ENCODE measurements at places on chromosomes 16 and 17.

GRCh38 chr17:80584176-80584905 is 39.7 kb downstream of the RPTOR start:
- no peak for DNase-seq

GRCh38 chr16:54677308-54677950 is 253.2 kb upstream of the IRX5 start:
- DNase-seq, result no peak

DNA sequence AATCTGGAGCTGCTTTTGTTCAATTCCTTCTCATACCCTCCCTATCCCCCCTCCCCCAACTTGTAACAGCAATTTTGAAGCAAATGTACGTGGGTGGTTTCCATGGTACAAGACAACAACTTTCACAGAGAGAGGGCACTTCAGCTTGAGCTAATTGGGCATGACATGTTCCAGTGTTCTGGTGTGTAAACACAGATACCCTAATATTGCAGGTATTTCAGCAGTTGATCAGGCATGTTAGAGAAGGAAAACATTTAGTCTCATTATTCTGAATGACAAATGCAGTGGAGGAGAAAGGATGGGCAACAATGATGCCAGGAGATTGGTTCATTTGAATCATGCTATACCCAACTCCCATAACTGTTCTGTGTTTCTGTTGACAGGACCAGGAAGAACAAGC is 137.5 kb downstream of the TRIM37 start:
- no peak for DNase-seq

DNA sequence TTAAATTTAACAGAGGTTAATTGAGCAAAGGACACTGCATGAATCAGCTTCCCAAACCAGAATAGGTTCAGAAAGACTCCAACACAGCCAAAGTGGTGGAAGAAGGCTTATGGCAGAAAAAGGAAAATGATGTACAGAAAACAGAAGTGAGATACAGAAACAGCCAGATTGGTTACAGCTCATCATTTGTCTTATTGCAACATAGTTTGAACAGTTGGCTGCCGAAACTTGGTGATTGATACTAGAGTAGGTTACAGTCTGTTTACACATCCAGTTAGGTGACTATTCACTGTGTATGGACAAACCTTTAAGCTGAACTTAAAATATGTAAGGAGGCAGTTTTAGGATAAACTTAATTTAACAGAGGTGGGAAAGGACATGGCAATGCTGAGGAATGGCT is 18.3 kb downstream of the TMEM100 start:
- DNase-seq, result no peak

DNA sequence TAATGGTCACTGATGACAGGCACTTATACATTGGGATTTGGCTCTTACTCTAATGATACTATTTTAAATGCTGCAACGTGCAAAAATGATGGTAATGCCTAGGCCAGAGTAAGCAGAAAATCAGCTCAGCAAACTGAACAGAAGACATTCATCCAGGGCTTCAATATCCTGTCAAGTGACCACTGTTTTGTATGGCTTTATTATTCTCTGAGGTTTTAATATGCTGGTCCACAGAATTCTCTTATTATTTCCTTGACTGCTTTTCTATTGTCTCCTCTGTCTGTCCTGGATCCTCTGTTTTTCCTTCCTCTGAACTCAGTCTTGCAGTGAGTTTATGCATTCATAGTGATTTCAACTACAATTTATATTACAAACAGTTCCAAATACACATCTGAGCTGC is 90.8 kb upstream of the PMFBP1 start:
- DNase-seq, result no peak

DNA sequence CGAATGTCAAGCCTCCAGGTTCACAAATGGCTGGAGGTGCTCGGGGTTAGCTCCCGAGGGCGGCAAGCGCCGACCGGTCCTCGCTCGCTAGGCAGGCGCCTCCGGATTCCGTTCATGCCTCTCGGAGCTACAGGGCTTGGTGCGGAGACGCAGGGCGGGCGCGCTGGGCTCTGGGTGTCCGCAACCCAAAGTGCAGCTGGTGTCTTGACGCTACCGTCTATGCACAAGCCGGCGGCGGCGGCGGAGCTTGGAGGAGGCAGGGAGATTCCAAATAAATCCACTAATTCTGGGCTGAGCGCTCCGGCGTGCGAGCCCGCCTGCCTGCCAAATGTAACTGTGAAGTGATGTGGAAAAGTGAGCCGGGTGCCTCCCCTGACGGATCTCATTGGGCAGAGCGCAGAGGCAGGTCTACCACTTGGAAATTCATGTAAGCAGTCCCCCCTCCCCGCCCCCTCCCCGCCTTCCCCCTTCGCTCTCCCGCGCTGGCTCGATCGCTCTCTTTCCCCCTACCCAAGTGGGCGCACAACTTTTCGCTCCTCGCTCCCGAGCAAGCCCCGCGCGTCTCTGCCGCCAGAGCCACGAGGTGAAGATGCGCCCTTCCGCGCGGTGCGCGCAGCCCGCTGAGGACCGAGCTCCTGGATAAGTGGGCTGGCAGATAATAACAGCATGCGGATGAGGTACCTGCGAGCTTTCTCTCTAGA is at the start of gene CDH8:
CDH8 (minus strand) TSS at position 338 of the 701 bp plus-strand sequence. CDS start 15,035 bp downstream, outside the sequence.
- no peak for DNase-seq

GRCh38 chr17:51120357-51120738 is 320 bp downstream of the SPAG9 start:
- no peak for DNase-seq

DNA sequence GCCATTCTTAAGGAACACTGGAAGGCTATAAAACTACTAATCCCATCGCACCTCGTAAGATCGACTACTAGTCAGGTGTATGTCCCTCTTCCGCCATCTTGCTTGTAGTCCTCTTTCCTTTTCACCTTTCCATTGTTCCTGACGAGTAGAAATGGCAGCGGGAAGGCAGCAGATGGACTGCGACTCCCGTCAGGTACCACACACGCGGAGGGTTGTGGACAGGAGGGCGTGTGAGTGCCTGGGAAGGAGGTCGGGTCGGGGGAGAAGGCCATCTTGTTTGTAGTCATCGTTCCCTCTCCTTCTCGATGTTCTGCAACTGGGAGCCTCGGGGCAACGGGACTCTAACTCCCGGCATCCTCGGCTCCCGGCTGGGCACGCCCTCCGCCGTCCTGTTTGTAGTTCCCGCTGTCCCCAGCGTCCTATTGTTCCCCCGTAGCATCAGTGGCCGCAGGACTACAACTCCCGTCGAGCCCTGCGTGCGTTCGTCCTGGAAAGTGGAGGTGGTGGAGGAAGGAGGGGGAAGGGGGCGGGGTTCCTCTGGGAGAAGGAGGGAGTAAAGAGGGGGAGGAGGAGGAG is 324 bp upstream of the FBXL19 start:
- peak; percentile 99 for DNase-seq

DNA sequence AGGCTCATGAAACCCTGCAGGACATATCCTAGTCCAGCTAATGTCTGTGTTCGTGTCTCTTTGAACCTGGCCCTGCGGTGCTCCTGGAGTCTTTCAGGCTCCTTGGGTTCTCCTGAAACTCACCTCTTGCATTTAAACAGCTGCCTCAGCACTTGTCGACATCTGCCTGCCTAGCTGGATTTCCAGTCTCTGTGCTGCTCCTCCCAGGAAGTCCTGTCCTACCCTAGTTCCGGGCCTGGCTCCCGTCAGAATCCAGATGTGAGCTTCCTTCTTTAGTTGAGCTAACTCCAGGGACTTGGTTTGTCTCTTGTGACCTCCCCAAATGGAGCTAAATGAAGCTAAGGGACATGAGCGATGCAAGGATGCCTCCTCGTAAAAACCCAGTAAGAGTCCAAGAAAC is 155.2 kb upstream of the PIRT start:
- DNase-seq, result no peak

DNA sequence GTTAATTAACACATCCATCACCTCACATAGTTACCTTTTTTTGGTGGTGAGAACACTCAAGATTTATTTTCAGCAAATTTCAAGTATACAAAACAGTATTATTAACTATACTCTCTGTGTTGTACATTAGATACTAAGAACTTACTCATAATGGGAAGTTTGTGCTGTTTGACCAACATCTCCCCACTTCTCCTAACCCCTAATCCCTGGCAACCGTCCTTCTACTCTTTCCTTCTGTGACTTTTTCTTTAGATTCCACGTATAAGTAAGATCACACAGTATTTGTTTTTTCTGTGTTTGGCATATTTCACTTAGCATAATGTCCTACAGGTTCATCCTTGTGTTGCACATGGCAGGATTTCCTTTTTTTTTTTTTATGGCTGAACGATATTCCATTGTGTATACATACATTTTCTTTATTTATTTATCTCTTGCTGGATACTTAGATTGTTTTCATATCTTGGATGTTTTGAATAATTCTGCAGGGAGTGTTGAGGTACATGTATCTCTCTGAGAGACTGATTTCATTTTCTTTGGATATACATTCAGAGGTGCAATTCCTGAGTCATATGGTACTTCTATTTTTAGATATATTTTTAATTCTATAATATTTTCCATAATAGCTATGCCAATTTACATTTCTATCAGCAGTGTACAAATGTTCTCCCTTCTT is 19.0 kb downstream of the PPM1D start:
- no peak for DNase-seq

DNA sequence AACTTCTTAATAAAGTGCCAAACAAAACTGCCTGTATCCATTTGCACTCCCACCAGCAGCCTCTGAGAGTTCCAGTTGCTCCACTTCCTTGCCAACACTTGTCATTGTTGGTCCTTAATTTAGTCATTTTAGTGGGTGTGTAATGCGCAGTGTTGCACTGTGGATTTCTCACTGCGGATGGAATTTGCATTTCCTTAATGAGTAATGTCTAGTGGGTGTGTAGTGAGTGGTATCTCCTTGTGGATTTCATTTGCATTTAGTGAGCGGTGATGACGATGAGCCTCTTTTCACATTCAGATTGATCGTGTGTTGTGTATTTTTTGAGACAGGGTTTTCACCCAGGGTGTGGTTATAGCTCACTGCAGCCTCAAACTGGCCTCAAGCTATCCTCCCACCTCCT is 4.1 kb upstream of the MSLN start:
- no peak for DNase-seq

- DNase-seq, result peak; percentile 84
These were observed 167.5 kb downstream of the RAB11FIP4 start for GRCh38 chr17:31558748-31559583.

GRCh38 chr17:12445331-12445730 is 220.4 kb upstream of the MYOCD start:
- no peak for DNase-seq

GRCh38 chr17:5536866-5537650 is 47.3 kb downstream of the NLRP1 start:
- DNase-seq, result no peak

- no peak for DNase-seq
These were observed 7.4 kb downstream of the RNF112 start for GRCh38 chr17:19418251-19418992.

DNA sequence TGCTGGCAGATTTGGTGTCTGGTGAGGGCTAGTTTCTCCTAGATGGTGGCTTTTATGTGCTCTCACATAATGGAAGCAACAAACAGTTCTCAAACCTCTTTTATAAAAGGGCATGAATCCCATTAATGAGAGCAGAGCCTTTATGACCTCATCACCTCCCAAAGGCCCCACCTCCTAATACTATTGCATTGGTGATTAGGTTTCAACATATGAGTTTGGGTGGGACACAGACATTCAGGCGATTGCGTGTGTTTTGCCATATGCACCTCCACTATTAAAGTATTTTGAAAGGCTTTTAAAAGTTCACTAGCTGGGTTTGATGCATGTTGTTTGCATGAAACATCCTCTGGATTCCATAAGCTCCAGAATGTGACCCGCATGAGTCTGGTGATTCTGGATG is 24.4 kb upstream of the DNAJA2 start:
- no peak for DNase-seq

DNA sequence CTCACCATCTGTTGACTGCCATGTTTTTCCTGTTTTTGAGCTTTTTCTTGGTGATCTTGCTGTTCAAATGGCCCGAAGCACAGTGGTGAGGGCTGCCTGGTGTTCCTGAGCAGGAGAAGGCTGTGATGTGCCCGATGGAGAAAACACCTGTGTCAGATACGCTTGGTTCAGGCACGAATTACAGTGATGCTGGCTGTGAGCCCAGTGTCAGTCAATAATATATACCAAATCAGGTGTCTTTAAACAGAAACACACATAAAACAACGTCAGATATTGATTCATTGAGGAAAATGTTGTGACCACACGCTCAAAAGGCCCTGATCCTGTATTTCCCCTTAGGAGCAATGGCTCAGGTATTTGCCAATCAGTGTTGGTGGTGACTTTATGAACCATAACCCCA is 111.7 kb downstream of the SDR42E1 start:
- no peak for DNase-seq

GRCh38 chr16:7946142-7946541 is 613.5 kb downstream of the RBFOX1 start:
- no peak for DNase-seq

GRCh38 chr17:72922219-72922618 is 170.3 kb downstream of the SLC39A11 start:
- no peak for DNase-seq

- DNase-seq, result no peak
These were observed 5.2 kb upstream of the HP start for GRCh38 chr16:72049110-72049509.

DNA sequence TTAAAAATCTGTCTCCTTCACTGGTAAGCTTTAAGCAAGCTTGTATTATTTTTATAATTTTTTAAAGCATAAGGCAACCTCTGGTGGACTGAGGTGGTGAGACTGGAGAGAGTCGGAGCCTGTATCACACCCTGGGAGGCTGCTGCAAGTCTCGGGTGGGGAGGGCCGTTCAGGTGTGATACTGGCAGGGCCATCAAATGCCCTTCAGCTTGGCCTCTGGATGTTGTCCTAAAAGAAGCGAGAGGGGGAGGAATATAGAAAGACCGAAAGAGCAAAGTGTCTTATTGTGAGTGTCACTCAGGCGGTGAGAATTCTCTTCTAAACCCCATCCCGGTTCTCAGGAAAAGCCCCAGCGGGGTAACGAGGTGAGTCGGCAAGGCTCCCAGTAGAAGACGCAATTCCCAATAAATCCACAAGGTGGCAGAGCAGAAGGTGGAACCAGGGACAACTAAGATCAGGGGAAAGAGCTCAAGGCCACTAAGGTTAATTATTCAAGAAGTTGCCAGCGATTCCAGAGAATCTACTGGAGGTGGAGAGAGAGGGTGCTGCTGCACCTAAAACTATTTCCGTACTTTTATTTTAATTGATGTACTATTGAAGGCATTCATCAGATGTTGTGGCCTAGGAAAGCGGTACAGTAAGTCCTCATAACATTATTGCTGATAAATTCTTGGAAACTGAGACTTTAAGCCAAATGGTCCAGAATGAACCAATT is 14.1 kb downstream of the C17orf67 start:
- DNase-seq, result peak; percentile 57

- peak; percentile 90 for DNase-seq
These were observed 10.3 kb downstream of the CDRT4 start for GRCh38 chr17:15456972-15457722.

DNA sequence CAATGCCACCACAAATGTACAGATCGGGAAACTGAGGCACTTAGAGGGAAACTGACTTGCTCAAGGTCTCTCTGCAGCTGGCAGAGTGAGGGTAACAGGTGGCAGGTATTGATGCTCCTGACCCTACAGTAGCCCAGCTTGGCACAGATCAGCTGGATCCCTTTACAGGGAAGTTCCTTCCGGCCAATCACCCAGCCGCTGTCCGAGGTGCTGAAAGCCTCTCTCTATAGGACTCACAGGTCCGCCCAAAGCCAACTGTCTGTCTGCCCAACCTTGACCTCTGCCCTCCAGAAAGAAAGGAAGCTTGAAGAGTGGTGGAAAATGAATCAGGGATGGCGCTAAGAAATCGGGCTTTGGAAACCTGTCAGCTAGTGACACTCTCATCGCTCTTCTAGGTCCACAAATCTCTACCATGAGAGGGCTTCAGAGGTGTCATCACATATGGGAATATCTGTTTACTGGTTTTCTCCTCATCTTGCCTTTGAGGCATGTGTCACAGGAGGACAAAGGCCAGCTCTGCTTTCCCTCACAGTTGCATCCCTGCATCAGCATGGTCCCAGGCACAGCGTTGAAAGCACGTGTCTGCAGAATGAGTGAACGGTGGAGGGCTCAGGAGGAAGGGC is 246.2 kb downstream of the KATNIP start:
- DNase-seq, result peak; percentile 71
